Naive thymus-derived CD4-positive, alpha-beta T cell (primary cell): ENCODE measurements at places on chromosomes 7 and 10. TPM values are rescaled to one million over a fixed set of nuclear protein-coding genes. Genes with fewer than 3 reads are reported as not detected.

Gene GSTO1
- 28.1 TPM for total RNA-seq

Gene FGFBP3
- 1.5 and 1.9 TPM in 2 replicates for total RNA-seq

Gene ASB4
- total RNA-seq: not detected

Gene GDF10
- total RNA-seq: 0.34 TPM

- H3K4me3 ChIP-seq: peak overlapping the region; percentile 58
- H3K27ac ChIP-seq: no peak overlapping the region
- H3K36me3 ChIP-seq: no peaks in the 10 kb centered on the region
- H3K4me1 ChIP-seq: peaks cover 20% of the 10 kb centered on the region
- peaks cover 3% of the 10 kb centered on the region for H3K27me3 ChIP-seq
Observed at GRCh38 chr10:102229810-102230263, 3.7 kb downstream of the ELOVL3 start.

DNA sequence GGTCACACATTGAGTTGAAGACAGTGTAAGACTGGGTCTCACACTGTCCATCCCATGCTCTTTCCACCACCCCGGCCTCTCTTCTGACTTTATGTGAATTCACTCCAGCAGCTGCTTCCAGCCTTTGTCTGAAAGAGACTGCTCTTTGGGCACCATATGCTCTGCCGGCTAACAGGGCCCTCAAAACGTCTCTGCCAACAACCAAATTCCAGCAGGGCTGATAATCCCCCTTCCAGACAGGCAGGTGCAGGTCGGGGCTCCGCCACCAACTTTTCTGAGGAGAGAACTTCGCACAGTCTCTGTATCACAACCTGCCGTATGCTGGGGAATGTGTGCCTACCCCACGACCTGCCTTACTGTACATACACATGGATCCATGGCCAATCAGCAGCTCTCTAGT is 64.3 kb downstream of the PLXNA4 start:
- H3K27ac ChIP-seq: no peak overlapping the region
- no peaks in the 10 kb centered on the region for H3K36me3 ChIP-seq
- H3K4me1 ChIP-seq: no peaks in the 10 kb centered on the region

- H3K36me3 ChIP-seq: no peaks in the 10 kb centered on the region
- DNase-seq: no peak
- H3K4me3 ChIP-seq: no peak overlapping the region
- no peaks in the 10 kb centered on the region for H3K27me3 ChIP-seq
- H3K27ac ChIP-seq: no peak overlapping the region
Observed at GRCh38 chr10:48798481-48799254, 114.0 kb downstream of the WDFY4 start.

DNA sequence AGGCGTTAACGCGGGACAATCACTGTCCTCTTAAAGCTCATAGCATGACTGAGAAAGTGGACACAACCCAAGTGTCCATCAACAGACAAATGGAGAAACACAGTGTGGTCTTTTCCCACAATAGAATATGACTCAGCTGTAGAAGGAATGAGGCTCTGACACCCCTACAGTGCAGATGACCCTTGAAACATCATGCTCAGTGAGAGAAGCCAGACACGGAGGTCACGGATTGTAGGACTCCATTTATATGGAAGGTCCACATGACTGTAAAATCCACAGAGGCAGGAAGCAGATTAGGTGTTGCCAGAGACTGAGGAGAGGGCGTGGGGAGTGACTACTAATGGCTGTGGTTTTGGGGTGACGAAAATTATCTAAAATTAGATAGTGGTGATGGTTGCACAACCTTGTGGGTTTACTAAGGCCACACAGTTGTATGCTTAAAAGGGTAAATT is 6.1 kb upstream of the NCAPG2 start:
- H3K36me3 ChIP-seq: no peaks in the 10 kb centered on the region
- DNase-seq: no peak
- peaks cover 11% of the 10 kb centered on the region for H3K4me1 ChIP-seq
- H3K27ac ChIP-seq: no peak overlapping the region

DNA sequence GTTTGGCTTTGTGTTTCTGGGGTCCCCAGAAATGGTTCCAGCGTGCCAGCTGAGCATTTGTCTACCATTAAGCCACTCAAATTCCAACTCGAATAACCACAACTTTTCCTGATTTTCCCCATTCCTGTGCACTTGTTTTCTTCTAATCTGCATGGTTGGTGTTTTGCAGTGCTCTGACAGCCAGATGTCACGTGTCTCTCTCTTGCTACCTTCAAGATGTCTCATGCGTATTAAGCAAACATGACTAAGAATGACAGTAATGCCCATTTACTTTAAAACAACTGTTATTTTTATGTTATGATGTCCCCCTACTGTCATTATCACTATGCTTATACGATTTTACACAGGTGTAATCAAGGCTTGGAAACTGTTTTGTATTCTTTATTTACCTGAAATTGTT is 35.2 kb upstream of the MXI1 start:
- H3K27ac ChIP-seq: no peak overlapping the region
- H3K4me3 ChIP-seq: no peak overlapping the region
- H3K4me1 ChIP-seq: peaks cover 11% of the 10 kb centered on the region
- no peak for DNase-seq
- H3K27me3 ChIP-seq: no peaks in the 10 kb centered on the region
- H3K36me3 ChIP-seq: no peaks in the 10 kb centered on the region

GRCh38 chr7:30162622-30163124 is 27.9 kb downstream of the MTURN start:
- H3K27ac ChIP-seq: no peak overlapping the region
- DNase-seq: peak; percentile 30
- H3K4me3 ChIP-seq: no peak overlapping the region
- H3K36me3 ChIP-seq: no peaks in the 10 kb centered on the region
- no peaks in the 10 kb centered on the region for H3K27me3 ChIP-seq
- peaks cover 29% of the 10 kb centered on the region for H3K4me1 ChIP-seq
